ENCODE measurements at places on chromosomes 5 and 9. TPM values are rescaled to one million over a fixed set of nuclear protein-coding genes. Genes with fewer than 3 reads are reported as not detected.

FIBCD1 gene
- not detected for total RNA-seq

FGD3 gene
- 42.9 TPM for total RNA-seq

SHB gene
- total RNA-seq, result 1.2 TPM

IL9 gene
- not detected for total RNA-seq

Measured in activated naive CD8-positive, alpha-beta T cell treated with anti-CD3 and anti-CD28 coated beads for 36 hours (primary cell).